ENCODE measurements at places on chromosomes 6 and 20.

- no peak for DNase-seq
Observed at GRCh38 chr6:138727182-138727581, 46.4 kb upstream of the CCDC28A start.

GRCh38 chr20:711576-711975, 36.0 kb upstream of the SCRT2 start:
- DNase-seq = no peak

- DNase-seq = no peak
Observed at GRCh38 chr20:10463622-10464021, 28.5 kb downstream of the SLX4IP start.

DNA sequence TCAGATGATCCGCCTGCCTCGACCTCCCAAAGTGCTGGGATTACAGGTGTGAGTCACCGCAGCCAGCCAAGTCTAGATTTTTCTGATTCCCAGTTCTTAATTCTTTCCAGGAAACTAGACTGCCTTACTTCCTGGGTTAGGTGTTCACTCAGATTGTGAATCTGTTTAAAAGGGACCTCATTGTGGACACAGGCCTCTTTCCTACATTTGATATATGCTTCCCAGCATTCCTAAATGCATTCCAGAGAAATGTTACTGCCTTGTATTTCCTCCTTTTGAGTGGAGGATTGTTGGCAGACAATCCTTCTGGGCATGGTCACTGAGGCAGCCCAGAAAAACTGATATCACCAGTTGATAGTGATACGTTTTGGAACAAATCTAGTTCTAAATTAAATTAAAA, 15.7 kb downstream of the TMEM181 start:
- no peak for DNase-seq

DNA sequence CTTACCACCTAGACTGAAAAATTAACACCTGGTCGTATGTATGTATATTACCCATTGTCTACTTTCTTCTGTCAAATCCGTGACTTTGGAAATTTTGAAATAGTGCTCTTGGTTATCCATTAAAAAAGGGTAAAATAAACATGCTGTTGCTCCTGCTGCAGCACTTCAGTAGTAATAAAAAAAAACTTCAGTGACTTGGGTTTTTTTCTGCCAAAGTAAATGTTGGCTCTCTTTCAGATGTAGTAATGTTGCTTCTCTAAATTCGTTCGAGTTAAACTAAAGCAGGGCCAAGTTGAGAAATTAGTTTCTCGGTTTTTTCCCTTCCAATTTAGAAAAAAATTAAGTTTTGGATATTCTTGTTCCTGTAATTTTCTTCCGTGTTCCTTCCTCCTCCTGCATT, 34.2 kb downstream of the JARID2 start:
- DNase-seq = no peak

DNA sequence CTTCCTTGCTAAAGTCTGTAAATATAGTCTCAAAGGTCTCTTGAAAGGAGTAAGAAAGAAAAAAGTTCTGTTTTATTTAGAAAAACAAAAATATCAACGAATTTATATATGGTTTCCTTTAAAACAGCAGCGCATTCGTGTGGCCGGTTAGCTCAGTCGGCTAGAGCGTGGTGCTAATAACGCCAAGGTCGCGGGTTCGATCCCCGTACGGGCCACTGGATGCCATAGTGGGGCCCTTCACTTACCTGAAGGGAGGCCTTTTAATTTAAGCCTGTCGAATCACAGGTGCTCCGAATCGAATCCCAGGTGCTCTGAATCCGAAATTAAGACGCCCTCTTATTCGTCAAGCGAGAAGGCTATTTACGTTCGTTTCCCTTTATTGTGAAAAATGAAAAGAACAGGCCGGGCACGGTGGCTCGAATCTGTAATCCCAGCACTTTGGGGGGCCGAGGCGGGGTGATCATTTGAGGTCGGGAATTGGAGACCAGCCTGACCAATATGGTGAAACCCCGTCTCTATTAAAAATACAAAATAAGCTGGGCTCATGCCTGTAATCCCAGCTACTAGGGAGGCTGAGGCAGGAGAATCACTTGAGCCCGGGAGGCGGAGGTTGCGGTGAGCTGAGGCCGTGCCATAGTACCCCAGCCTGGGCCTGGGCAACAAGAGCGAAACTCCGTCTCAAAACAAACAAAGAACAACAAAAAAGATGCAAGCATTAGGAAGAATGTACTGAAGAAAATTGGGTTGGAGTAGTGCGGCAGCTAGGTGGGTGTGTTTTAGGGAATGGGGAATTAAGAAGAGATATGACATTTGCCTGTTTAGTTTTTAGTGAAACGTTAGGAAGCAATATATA, 195.8 kb upstream of the ZNF184 start:
- DNase-seq = no peak

DNA sequence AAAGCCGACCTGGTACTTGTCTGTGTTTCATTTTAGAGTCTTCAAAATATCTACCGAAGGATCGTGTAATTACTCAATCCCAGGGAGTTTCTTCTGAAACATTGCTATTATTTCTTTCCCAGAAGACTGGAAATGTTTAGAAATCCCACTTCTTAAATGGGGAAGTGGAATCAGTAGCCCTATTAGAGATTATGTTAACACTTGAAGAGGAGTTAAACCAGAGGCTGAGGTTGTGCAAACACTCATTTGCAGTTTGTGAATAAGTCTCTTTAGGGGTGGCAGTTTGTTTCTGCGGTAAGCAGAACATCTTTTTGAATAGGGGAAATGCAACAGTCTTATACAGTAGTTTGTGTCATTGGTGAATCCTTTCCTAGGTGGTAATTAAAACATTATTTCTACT, 21.3 kb downstream of the DSP start:
- no peak for DNase-seq

Measured in cortex of kidney (tissue), 1 donor.